HT1080 (cell line): ENCODE measurements at places on chromosomes 11 and 22. TPM values are rescaled to one million over a fixed set of nuclear protein-coding genes. Genes with fewer than 3 reads are reported as not detected.

DNA sequence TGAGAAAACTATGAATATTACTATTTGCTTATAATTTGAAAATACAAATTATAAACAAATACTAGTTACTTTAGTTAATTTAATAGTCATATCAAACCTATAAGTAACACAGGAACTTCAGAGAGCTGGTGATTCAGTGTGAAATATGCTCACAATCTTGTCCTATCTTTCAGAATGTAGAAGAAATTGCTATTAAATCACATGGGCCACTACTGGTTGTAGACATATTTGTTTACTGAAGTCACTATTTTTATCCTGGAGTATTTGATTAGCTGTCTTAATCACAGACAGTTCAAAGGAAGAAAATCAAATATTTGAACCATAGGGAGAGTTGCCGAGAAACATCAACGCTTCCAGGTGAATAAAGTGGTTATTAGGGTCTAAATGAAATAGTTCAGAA is 187.6 kb upstream of the ANO3 start:
- DNase-seq, result no peak

GRCh38 chr11:66176650-66177049 is 91.8 kb upstream of the RAB1B start:
- no peak for DNase-seq

Gene NAALAD2
- 0.73 and 1.3 TPM in 2 replicates for total RNA-seq

Gene CSNK2A3
- total RNA-seq, result 2.7 and 3.2 TPM in 2 replicates

Gene CLDN25
- total RNA-seq, result not detected in 2 replicates

Gene OR51B5
- total RNA-seq, result 118 and 147 TPM in 2 replicates

- DNase-seq, result no peak
Observed at GRCh38 chr22:24106385-24107381, 74.6 kb upstream of the SUSD2 start.

- no peak for DNase-seq
Observed at GRCh38 chr11:9516113-9516512, 55.3 kb downstream of the ZNF143 start.

Gene FADS3
- 61.3 and 65.3 TPM in 2 replicates for total RNA-seq

GRCh38 chr22:19042285-19043120 is 79.7 kb downstream of the DGCR2 start:
- DNase-seq, result no peak

- no peak for DNase-seq
Observed at GRCh38 chr11:122728561-122728960, 73.0 kb downstream of the UBASH3B start.

DNA sequence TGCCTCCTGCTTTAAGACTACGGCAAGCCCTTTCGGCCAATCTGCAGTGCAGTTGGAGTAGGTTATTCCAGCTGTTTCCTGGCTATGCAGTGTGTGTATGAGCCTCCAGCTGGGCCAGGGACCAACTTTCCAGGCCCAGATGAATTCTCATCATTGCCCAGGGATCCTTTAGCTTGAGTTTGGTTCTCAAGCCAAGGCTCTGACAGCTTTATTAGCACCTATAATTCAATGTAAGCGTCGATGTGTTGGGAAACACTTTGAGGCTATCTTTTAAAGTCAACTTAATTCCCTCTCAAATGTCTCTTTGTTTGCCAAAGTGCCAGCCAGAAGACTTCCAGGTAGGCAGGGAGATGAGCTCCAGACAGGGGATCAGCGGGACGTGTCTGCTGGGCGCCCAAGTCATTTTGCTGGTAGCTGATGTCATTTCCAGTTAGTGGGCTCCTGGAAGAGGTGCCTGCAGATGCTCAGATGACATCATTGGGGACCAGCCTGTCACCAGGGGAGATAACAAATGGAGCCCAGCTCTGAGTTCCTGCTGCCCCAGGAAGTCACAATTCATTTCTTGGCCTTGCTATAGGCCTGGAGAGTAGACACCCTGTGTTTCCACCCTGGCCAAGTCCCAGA is 520.4 kb downstream of the SOX6 start:
- no peak for DNase-seq

DNA sequence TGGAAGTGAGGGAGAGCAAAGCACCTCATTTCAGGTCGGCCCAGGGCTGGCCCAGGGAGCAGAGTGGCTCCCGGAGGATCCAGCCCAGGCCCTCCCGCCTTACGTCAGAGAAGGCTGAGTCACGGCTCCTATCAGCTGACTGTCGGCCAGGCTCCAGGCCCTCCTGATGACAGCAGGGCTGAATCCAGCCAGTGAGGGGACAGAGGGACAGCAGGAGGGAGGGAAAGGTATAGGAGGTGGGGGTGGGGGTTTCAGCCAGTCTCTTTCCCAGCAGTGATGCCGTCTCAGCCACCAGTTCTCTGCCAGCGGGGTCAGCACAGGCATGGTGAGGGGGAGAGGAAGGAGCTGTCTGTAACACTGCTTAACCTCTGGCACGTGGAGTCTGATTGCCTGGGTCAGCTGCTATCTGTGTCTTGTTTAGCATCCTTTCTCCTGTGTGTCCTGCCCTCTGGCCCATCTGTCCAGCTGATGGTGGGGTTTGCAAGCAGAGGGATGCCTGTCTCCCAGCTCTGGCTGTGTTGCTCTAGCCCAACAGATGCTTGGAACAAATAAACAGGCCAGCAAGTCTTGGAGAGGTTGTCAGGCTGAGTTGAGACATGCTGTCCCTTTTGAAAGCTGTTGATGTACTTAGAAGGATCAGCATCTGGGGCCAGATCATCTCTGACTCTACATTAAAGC is 74.0 kb downstream of the ADAMTS15 start:
- peak; percentile 77 for DNase-seq

Gene GNAZ
- total RNA-seq, result 0.70 and 1.00 TPM in 2 replicates

- no peak for DNase-seq
Observed at GRCh38 chr11:3664032-3664630, 7.1 kb downstream of the CHRNA10 start.

GRCh38 chr11:5467527-5467926 is 18.4 kb downstream of the OR51I2 start:
- DNase-seq, result no peak

- no peak for DNase-seq
Observed at GRCh38 chr22:49738006-49738405, 89.7 kb downstream of the BRD1 start.

Gene SLC17A6
- not detected in 2 replicates for total RNA-seq

GRCh38 chr11:83687787-83688186 is 401.6 kb upstream of the CCDC90B start:
- DNase-seq, result no peak

Gene OR8A1
- not detected in 2 replicates for total RNA-seq

Gene IL17REL
- not detected in 2 replicates for total RNA-seq

DNA sequence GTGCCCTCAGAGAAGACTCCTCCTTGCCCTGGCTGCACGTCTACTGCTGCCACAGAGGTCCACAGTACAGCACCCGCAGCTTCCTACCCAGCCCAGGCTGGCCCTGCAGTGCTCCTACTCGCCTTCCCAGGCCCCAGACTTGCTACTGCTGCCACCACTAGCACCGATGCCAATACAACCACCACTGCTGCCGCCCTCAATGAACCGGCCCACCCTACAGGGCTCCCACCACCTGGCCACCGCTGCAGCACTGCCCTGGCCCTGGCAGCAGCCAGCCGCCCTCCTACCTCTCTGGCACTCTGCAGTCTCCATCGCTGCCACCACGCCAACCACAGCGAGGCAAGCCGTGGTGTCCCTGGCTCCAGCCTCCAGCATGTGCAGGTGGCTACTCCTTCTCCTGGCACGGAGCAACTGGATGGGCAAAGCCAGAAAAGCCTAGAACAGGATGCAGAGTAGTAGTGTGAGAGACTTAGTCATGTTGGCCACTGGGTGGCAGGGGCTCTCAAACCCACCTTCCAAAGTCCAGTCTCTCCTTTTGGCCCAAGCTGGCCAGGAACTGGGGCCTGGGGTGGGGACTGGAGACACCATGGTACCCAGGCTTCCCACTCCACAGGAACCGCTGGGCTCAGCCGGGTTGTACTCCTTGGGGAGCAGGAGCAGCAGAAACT is 39.4 kb downstream of the C22orf42 start:
- no peak for DNase-seq

- peak; percentile 2 for DNase-seq
Observed at GRCh38 chr11:14190992-14191778, 167.8 kb downstream of the RRAS2 start.

GRCh38 chr22:20940186-20940651 is 23.0 kb downstream of the CRKL start:
- DNase-seq, result no peak

- peak; percentile 97 for DNase-seq
Observed at GRCh38 chr22:47835726-47836125, 1073.3 kb downstream of the TBC1D22A start.

Gene APOBEC3A
- not detected in 2 replicates for total RNA-seq

- DNase-seq, result no peak
Observed at GRCh38 chr11:116356451-116356850, 416.3 kb downstream of the BUD13 start.

GRCh38 chr11:76603202-76603601 is 67.3 kb downstream of the LRRC32 start:
- no peak for DNase-seq

Gene SHISAL1
- 1.7 and 2.1 TPM in 2 replicates for total RNA-seq

- DNase-seq, result peak; percentile 8
Observed at GRCh38 chr11:82494988-82495432, 238.7 kb downstream of the FAM181B start.

Gene OAF
- 190 and 227 TPM in 2 replicates for total RNA-seq

GRCh38 chr11:16790486-16791190 is 52.2 kb downstream of the C11orf58 start:
- no peak for DNase-seq

- no peak for DNase-seq
Observed at GRCh38 chr11:128551058-128551457, 36.3 kb downstream of the ETS1 start.

- DNase-seq, result no peak
Observed at GRCh38 chr22:30863081-30863833, 105.3 kb downstream of the MORC2 start.

DNA sequence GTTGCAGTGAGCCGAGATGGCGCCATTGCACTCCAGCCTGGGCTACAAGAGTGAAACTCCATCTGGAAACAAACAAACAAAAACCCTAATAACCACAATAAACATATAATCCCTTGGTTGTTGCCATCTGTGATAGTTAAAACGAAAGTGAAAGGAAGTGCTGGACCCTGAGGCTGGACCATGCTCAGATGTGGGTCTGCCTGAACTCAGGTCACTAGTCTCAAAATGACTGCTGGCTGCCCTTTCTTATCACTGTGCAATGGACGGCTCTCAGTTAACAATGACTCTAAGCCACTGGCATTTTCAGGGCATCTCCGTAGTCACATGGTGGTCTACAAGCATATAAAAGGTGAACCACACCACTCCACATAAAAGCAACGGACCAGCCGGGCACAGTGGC is 48.2 kb upstream of the FTH1 start:
- no peak for DNase-seq

Gene TESMIN
- total RNA-seq, result 3.6 TPM in 1 of 2 replicates, not detected in the other

- no peak for DNase-seq
Observed at GRCh38 chr22:47397673-47398072, 635.2 kb downstream of the TBC1D22A start.

Gene ART5
- total RNA-seq, result not detected in 2 replicates

GRCh38 chr22:44683881-44684280 is 18.1 kb upstream of the PRR5 start:
- DNase-seq, result no peak

DNA sequence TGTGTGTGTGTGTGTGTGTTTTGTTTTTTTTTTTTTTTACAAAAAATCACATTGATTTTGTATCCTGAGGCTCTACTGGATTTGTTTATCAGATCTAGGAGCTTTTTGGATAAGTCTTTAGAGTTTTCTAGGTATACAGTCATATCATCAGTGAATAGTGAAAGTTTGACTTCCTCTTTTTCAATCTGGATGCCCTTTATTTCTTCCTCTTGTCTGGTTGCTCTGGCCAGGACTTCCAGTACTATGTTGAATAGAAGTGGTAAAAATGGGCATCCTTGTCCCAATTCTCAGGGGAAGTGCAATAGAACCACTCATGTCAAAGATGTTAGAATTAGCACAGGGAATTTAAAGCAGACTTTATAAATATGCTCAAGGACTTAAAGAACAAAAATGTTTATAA is 32.6 kb upstream of the PRDM11 start:
- no peak for DNase-seq

Gene UPB1
- total RNA-seq, result not detected in 2 replicates

Gene SLC22A6
- not detected in 2 replicates for total RNA-seq

DNA sequence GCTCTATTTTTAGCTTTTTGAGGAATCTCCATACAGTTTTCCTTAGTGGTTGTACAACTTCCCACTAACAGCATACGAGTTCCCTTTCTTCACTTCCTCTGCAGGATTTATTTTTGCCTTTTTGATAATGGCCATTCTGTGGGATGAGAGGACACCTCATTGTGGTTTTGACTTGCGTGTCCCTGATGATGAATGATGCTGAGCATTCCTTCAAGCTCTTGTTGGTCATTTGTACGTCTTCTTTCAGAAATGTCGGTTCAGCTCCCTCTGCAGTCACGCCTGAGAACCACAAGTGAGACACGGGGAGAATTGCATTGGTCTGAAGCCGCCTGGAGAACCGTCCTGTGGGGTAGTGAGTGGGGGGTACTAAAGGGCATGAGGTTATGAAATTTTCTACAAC is 2.0 kb upstream of the KRTAP5-10 start:
- peak; percentile 55 for DNase-seq

- no peak for DNase-seq
Observed at GRCh38 chr22:17100621-17101020, 15.8 kb downstream of the IL17RA start.

DNA sequence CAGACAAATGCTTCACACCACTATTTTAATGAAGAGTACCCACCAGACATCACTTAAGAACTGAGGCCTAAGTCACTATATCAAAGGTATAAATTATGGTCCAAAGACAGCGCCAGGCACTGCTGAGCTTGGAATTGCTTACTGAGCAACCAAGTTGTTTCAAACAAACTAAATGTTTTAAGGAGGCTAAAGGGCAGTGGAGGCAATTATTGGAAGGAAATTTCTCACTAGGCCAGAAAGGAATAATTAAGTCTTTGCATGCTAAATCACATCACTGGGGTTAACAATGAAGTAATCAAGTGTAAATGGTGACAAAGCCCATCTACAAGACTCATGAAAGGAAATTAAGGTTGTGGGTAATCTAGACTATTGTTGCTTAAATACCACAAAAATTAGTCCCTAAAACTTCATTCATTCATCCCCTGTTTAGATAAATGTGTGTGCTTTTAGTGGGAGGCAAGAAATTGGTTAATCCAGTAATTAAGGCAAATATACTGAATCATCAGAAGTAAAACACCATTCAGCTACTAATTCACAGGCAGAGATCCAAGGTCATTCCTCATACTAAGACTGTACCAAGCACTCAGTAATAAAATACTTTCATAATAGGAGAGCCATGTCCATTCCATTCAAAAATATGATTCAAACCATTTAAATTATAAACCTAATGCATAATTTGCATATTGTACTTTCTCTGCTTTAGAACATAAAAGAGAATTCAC is 21.2 kb downstream of the LGR4 start:
- no peak for DNase-seq

Gene OR6T1
- total RNA-seq, result not detected in 2 replicates
